Amygdala (tissue), 56 donors: ENCODE measurements at places on chromosomes 2 and 18.

- DNase-seq, result no peak
These were observed 162.9 kb downstream of the MTCL1 start for GRCh38 chr18:8868276-8868675.

DNA sequence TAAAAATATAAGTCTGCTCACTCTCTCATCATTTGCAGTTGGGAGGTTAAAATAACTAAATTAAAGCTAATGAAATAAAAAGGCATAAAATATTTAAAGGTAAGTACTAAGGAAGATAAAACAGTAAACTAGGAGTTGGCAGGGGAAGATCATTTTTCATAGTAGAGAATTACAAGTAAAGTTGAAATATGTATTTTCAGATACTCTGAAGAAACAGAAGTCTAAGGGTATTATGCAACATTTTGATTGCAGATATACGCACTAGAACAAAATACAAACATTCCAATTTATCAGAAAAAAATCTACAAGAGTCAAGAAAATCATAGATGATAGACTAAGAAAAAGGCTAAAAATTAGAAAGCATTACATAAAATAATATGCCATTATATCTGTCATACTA is 167.6 kb upstream of the CTAGE1 start:
- DNase-seq, result no peak

GRCh38 chr2:191226196-191226595 is 19.0 kb upstream of the MYO1B start:
- no peak for DNase-seq

GRCh38 chr2:219184121-219184520 is 6.0 kb downstream of the RETREG2 start:
- DNase-seq, result no peak

DNA sequence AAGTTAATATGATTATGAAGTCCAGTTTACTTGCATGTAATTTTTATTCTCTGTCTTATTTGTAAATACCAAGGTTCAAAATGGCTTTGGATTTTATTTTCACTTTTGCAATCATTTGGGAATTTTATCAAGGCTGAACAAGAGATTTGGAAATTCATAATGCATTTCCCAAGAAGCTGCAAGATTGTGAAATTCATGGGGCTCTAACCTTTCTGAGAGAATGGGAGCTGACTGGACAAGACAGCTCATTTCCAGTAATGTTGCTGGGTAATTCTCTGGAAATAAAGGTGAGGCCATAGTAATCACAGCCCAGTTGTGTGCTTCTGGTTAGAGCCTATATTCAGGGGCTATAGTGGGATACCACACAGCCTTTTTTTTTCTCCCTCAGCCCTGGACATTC is 21.5 kb upstream of the NABP1 start:
- no peak for DNase-seq
